PC-9 (cell line): ENCODE measurements at places on chromosomes 7 and 10.

- no peak for DNase-seq
These were observed 13.9 kb downstream of the EIF4H start for GRCh38 chr7:74187915-74188675.

- no peak for DNase-seq
These were observed 34.1 kb upstream of the MKI67 start for GRCh38 chr10:128160297-128160711.

- no peak for DNase-seq
These were observed 314.6 kb downstream of the FRMD4A start for GRCh38 chr10:14016011-14016536.

DNA sequence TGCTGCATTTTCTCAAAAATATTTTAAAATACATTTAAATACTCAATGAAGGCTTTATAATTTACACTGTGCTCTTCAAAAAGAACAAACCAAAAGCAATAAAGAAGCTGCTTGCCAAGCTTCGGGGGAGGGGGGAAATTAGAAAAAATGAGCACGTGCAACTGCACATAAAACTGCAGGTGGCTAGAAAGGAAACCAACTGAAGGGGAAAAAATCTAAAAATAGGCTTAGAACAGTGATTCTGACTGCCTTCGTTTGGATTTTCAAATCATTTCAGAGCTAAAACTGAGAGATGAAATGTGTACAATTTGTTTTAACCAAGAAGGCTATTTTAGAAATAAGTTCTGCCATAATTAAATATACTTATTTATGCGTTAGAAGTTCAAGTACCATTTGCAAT lies 61.4 kb downstream of the ABI1 start:
- no peak for DNase-seq

GRCh38 chr10:5534880-5535856 lies 10.4 kb downstream of the CALML3 start:
- peak; percentile 77 for DNase-seq

GRCh38 chr10:17689137-17689536 lies 45.2 kb downstream of the STAM start:
- DNase-seq, result no peak

DNA sequence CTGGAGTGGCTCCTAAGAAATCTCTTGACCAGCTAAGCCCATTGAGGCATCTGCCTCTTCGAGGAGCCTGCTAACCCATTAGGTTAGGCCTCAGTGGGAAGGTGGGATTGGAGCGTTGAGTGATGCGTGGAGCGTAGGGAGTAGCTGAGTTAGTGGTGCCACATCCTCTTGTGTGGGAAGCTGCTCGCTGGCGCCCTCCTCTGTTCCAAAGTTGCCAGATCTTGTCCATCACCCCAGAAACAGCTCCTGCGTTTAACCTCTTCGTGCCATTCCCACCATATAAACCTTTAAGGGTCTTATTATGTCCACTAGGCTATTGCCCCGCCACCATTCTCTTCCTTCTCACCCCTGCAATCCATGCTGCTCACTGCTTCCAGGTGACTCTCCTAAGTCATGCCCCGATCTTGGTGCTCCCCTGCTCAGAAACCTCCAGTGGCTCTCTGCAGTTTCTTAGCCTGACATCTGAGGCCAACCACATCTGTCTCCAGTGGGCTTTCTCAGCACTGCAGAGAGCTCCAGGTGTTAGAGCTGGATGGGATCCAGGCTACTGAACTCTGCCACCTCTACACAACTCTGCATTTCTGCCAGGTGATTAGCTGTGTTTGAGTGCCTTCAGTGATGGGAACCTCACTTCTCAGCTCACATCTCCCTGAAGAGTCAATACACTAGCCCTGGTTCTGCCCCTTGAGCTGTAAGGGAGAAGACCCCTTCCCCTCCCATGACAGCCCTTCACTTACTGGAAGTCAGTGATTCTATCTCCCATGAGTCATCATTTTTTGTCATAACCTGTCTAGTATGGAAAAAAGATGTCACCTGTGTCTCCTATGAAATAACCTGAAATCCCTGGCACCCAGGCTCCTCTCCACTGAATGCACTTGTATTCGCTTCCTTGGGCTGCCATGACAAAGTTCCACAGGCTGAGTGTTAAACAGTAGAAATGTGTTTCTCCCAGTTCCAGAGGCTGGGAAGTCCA lies 65.0 kb upstream of the FGFR2 start:
- DNase-seq, result no peak

DNA sequence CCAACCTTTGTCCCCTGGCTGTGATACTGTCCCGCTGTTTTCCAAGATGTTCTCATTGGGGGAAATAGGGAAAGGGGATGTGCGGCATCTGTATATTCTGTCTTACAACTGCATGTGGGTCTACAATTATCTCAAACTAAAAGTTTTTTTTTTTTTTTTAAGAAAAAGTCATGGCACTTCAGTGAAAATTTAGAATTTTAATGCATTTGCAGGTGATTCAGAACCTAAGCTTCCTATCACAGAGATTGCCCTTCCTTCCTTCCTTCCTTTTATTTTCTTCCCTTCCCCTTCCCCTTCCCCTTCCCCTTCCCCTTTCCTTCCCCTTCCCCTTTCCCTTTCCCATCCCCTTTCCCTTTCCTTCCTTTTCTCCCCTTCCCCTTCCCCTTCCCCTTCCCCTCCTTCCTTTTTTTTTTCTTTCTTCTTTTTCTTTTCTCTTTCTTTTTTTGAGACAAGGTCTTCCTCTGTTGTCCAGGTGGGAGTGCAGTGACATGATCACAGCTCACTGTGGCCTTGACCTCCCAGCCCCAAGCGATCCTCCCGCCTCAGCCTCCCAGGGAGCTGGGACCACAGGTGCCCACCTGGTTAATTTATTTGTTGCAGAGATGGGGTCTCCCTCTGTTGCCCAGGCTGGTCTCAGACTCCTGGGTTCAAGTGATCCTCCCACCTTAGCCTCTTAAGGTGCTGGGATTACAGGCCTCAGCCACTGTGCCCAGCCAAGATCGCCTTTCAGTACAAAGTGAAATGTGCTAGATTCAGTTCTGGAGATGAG lies 32.0 kb downstream of the JAKMIP3 start:
- no peak for DNase-seq

DNA sequence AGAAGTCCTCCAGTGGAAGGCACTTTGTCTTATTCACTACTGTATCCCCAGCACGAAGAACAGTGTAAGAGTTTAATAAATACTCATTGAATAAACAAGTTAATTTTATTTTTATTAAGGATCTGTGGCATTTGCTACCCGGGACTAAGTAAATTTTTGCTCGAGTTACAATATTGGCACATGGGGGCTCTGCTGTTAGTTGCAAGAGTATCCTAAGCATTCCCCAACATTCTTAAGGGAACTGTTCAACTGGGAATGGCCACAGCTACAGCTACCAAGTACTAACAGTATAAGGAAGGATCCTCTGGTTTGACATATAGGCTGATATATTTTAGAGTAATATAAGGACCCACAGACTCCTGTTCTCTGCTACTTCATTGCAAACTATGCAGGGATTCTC lies 8.7 kb upstream of the LRRTM3 start:
- no peak for DNase-seq

DNA sequence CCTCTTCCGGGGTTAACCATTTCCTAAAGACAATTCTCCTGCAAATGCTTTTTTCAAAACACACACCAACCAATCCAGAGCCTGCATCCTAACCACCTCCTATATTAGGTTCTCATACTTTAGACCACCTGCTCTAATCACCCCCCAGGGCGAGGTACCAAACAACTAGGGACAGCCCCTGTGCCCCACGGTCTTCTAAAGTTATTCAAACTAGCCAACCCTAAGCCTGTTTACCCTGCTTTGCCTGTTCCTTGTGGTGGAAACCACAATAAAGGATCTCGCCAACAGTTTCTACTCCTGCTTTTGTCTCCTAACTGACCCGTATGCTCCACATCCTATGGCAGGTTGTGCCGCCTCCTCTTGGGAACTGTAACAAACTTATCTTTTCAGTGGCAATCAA lies 21.1 kb downstream of the SP4 start:
- DNase-seq, result no peak

DNA sequence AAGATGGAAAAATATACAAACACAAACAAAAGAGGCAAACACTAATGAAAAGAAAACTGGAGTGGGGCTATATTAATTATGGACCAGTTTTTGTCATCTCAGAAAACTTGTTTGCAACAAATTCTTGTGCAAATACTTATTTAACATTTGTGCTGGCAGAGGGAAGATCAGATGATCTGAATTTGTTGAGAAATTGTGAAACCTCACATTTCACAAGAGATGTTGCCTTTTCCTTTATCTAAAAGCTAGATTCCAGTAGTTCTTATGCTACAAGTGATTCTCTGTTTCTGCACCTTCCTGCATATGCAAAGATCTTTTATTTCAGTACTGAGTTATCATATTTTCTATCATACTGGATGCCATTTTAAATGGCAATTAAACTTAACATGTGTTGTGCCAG lies 320.7 kb downstream of the SUGCT start:
- DNase-seq, result no peak
